ENCODE measurements at places on chromosomes 1 and 21.

GRCh38 chr1:186183970-186184628 lies 191.0 kb downstream of the TPR start:
- peak; percentile 30 for DNase-seq

GRCh38 chr1:109263234-109263596 lies 13.9 kb downstream of the CELSR2 start:
- no peak for DNase-seq

DNA sequence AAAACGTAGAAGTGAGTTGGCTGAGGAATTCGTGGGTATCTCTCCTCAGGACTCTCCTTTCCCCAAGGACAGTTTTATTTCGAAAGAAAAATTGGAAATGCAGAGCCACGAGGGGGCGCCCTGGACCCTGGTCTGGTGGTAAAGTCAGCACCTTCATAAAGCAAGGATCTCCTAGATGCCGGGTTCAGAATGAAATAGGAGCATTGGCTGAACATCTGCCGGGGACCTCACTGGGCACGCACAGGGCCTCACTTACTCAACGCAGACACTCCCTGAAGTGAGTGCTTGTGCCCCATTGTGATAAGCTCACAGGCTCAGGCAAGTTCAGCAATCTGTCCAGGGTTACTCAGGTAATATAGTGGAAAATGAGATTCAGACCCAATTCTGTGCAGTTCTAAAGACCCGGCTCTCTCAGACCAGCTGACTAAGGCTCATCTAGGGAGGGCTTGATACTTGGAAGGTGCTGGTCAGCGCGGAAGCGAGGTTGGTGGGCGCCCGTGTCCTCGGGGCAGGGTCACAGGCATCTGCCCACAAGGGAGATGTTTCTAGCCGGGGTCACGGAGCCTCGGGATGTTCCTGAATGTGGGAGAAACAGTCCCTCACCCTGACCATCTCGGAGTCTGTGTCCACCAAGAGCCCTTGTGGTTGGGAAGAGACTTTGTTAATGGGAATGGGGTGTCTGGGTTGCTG lies 55.7 kb upstream of the ETV3 start:
- peak; percentile 76 for DNase-seq

- DNase-seq, result no peak
Measured at GRCh38 chr1:167294528-167294927, 73.8 kb downstream of the POU2F1 start.

GRCh38 chr1:207740207-207740606 lies 11.6 kb upstream of the CD46 start:
- no peak for DNase-seq

DNA sequence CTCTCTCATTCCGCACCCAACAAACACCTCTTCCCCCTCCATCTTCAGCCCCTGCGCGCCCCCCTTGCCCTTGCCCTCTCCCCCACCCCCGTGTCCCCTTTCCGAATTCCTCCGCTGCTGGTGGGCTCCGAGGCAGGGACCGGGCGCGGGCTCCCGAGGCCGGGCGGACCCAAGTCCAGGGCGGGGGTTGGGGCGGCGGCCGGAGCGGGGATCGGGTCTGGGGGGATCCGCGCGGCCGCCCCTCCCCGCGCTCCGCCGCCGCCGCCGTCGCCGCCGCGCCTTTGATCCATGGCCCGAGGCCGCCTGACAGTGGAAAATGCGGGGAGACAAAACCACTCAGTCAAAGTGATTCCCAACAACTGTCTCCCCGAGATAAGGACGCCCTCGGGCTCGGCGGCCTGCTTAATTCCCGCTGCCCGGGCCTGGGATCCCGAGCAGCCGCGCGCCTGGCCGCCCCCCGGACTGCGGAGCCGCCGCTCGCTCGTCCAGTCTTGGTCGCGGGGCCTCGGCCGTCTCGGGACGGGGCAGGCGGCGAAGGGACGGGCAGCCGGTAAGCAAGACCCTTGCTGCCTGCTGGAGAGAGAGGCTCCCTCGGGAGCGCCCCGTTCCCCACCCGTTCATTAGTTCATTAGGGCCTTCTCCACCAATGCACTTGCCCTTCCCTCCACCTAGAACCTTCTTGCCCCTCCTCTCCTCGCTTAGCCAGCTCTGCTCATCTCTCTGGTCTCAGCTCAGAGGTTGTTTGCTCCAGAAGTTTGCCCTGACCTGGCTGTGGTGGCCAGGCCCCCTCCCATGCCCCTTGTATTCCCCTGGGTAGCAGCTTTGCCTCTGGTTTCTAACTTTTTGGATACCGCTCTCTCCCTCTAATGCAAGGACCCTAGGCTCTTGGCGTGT lies 86.4 kb downstream of the PAX7 start:
- no peak for DNase-seq

DNA sequence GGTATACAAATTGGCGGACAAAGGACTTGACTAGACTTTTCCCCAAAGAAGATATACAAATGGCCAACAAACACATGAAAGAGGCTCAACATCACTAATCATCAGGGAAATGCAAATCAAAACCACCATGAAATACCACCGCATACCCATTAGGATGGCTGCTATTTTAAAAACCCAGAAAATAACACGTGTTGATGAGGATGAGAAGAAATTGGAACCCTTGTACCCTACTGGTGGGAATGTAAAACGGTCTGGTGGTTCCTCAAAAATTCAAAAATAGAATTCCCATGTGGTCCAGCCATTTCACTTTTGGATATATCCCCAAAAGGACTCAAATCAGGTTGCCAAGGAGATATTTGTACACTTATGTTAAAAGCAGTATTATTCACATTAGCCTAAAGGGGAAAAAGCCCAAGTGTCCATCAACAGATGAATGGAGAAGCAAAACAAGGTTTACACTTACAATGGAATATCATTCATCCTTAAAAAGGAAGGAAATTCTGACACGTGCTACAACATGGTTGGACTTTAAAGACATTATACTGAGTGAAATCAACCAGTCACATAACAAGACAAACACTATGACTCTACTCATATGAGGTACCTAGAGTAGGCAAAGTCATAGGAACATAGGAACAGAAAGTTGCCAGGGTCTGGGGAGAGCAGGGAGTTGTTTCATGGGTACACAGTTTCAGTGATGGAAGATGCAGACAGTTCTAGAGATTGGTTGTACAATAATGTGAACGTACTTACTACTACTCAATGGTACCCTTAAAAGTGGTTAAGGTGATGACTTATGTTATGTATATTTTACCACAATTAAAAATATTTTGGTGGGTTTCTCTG lies 17.0 kb downstream of the CD34 start:
- DNase-seq, result no peak

- DNase-seq, result peak; percentile 70
Measured at GRCh38 chr1:154198756-154199562, 7.1 kb upstream of the TPM3 start.

DNA sequence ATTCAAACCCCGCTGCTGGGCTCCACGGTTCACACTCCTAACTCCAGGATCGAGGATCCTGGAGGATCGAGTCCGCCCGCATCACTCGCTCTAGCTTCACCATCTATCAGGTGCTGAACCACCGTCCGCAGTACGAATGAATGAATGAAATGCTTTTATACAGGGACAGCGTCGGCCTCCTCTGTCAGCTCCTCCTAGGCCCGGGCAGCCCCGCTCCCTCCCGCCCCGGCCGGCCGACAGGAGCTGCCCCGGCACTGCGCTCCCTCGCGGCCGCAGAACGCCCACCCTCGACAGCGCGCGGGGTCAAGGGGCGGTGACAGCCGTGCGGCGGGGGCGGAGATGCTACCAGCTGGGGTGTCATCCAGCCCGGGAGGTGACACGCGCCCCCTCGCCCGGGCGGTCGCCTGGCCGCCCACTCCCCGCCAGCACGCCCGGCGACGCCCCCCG lies 520 bp downstream of the ZBTB17 start:
- DNase-seq, result peak; percentile 73

GRCh38 chr1:35600593-35600992 lies 27.5 kb downstream of the TFAP2E start:
- no peak for DNase-seq

DNA sequence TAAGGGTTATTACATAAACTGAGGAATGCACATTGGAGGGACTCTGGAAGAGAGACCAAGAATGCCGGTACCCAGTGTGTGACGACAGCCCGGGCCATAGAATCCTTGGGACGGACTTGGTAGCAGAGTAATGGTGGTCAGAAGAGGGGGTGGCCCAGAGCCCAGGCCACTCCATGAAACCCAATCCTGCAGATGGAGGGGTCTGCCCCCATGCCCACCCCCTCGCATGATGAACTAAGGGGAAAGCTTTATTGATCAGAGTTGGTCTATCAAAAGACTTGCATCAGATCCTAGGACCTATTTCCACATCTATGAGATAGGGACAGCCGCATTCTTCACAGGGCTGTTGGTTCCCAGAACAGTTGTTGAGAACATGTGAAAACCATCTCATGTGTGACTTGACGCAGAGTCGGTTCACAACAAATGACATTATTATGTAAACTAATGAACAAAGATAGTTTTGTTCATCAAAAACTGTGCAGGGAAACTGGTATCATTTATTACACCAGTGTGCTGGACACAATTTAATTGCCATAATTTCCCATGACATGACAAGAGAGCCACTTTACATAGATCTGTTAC lies 21.5 kb upstream of the SDC3 start:
- no peak for DNase-seq

DNA sequence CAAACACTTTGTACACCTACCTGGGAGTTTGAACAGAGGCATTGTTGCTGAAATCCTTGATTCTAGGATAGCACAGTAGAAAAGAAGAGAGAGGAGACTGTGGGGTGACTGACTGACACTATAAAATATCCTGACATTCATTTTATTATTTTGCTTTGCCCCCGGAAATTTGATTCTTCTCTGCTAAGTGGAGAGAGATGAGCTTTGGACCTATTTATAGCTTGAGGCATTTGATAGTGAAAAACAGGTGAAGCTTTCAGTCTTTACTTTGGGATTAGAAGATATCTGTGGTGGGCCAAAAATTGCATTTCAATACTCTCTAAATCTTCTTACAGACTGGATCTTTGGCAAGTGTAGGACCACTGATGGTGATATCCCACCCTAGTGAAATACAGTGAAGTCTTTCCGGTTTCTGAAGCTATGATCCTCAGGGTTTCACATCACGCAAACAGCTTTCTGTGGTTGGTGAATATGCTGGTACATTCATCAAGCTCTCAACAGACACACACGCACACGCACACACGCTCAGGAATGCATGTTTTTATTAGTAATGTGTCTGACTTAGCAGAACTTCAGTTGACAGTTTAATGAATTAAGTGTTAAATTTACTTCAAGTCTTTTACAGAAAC lies at the start of gene AMPD1:
Gene AMPD1 (minus strand): TSS at position 117 of the 629 bp plus-strand sequence. CDS start 75 bp downstream, at position 42.
- DNase-seq, result no peak

- no peak for DNase-seq
Measured at GRCh38 chr1:1331068-1331965, at the start of gene TAS1R3. Gene TAS1R3, plus strand, starts transcription at chr1:1331280. Its CDS starts 66 bp downstream, at chr1:1331346.

GRCh38 chr1:29356663-29357062 lies 120.3 kb downstream of the PTPRU start:
- DNase-seq, result no peak

- DNase-seq, result no peak
Measured at GRCh38 chr1:192167911-192168700, 9.8 kb downstream of the RGS18 start.

DNA sequence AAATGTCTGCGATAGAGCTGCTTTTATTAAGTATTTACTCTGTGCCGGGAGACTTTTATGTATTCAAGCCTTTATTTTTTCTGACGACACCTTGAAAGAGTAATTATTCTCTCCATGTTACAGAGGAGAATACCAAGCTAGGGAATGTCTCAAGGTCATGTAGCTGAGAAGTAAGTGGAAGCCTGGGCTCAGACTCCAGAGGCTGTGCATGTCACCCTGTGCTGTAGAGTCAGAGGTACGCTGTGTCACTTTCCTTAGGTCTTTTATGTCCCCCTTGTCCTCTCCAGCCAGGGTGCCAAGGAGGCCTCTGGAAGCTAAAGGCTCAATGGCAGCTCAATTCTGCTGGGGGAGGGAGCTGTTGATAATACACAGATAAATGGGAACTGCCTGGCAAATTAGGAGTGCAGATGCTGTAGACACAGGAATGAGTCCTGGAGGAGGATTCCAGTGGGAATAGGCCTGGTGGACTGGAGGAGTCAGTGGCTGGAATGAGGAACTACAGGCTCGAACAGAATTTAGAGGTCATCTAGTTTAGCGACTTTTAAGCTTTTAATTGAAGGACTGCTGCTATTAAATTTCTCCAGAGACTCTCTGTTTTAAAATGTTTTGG lies 9.3 kb upstream of the IL19 start:
- no peak for DNase-seq

DNA sequence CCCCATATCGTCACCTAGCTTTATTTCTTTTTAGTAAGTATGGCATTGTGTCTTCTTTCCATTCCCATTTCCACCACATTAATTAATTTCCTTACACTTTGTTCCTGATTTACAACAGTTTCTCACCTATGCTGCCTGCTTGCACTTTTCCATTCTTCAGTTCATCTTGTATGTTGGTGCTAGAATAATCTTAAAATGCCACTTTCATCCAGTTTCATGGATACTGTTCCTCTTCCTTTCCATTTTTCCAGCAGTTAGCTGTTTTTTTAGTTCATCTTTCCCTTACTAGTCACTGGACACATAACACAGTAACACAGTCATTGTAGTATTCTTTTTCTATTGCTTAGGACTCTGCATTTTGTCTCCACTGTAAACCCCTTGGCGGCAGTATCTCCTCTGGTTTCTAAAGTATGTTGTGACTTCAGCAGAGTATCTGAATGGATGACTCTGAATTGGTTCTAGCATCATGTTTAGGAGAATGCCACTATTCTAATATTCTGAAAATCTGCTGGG lies 2.1 kb downstream of the CDC7 start:
- peak; percentile 33 for DNase-seq

DNA sequence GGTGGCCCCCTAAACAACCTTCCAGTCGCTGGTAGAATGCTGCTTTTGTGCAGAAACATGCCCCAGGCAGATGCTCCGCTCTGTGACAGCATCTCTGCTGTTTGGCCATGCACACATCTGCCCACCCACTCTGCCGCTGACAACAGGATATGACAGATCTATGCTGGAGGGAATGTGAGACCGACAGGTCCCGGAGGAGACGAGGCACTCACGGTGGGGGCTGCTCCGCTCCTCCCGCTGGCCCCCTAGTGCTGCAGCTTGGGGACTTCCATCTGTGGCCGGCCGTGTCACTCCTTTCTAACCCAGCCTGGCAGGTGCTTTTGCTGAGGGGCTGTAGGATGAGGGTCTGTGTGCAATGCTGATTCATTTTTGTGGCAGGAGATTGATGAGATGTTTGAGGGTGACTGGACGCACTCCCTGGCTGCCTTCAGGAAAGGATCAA lies 49.1 kb upstream of the DMRTB1 start:
- peak; percentile 59 for DNase-seq

DNA sequence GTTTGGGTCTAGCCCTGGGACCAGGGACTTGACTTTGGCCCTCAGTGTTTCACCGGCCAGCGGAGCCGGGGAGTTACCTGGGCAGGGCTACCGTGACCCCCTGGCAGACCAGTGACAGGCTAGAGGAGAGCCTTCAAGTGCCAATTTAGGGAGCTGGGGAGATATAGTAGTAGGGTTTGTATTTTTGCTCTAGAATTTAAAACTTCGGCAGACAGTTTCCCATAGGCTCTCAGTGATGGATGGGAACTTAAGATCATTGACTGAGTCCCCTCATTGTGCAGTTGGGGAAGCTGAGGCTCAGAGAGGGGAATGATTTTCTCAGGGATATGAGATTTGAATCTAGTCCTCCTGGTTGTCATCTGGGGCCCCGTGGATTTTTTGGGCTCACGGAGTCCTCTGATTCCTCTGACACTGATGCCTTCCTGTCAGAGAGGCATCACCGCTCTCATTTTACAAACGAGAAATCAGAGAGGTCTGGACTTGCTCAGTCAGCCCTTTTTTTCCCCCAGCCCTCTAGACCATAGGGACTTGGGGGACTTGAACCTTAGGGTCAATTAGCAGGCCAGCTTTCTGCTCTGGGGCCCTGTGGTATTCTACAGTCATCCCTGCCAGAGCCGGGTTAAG lies 58.3 kb upstream of the ACOT11 start:
- DNase-seq, result no peak

- DNase-seq, result no peak
Measured at GRCh38 chr1:47460456-47460855, 22.6 kb downstream of the FOXD2 start.

Measured in SJSA1 (cell line).